ENCODE measurements at places on chromosomes 11 and 22. TPM values are rescaled to one million over a fixed set of nuclear protein-coding genes. Genes with fewer than 3 reads are reported as not detected.

DNA sequence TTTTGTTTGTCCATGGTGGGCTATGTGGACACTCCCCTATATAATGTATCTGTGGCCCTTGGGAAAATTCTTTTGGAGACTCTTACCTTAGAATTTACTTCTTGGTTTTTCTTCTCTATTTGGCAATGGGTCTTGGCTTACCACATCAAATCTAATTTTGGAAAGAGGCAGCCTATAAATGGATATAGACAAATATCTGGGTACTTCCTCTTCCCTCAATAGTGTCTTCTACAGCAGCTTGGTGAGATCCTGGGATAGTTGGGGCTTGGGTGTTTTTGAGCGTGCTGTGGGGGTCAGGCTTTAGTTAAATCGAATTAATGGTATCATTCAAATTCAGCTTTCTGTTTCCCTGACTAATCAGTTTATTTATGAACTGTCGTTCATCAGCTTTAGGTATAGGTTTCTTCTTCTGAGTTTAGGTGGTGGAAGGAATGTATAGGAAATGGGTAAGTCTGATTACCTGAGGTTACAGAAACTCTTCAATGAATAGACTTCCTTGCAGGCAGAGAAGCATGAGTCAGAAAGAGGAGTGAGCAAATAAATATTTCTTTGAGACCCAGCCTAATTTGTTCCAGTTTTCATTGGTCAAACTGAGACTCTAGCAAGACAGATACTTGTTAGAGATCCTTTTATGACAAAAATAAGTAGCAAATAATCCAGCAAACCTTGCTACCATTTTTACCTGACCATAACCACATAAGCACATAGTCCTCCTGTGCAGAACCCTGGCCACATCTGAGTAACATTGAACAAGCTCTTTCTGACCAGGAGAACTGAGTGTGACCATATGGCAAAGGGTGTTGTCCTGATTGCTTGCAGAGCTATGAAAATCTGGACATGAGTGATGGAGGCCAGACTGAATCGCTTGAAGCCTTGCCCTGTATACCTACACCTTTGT is 68.6 kb upstream of the SORL1-AS1 start:
- 0 out of 2 replicates have a peak overlapping the region, but pooled peaks have one; percentile 45 for H3K27ac ChIP-seq
- peaks cover 19% of the 10 kb centered on the region for H3K36me3 ChIP-seq
- no peaks in the 10 kb centered on the region for H3K4me1 ChIP-seq
- no peaks in the 10 kb centered on the region for H3K27me3 ChIP-seq

GRCh38 chr22:29580200-29580810 is 608 bp downstream of the NIPSNAP1 start:
- H3K4me3 ChIP-seq, result peak overlapping the region; percentile 96
- peak overlapping the region; percentile 96 for H3K27ac ChIP-seq
- H3K27me3 ChIP-seq, result no peaks in the 10 kb centered on the region
- H3K4me1 ChIP-seq, result peaks cover 10% of the 10 kb centered on the region
- DNase-seq, result peak; percentile 38

- peaks cover 85% of the 10 kb centered on the region for H3K27me3 ChIP-seq
- no peak overlapping the region for H3K4me3 ChIP-seq
- H3K4me1 ChIP-seq, result no peaks in the 10 kb centered on the region
- no peaks in the 10 kb centered on the region for H3K36me3 ChIP-seq
- H3K27ac ChIP-seq, result no peak overlapping the region
Observed at GRCh38 chr11:2555336-2555735, 110.5 kb downstream of the KCNQ1 start.

DNA sequence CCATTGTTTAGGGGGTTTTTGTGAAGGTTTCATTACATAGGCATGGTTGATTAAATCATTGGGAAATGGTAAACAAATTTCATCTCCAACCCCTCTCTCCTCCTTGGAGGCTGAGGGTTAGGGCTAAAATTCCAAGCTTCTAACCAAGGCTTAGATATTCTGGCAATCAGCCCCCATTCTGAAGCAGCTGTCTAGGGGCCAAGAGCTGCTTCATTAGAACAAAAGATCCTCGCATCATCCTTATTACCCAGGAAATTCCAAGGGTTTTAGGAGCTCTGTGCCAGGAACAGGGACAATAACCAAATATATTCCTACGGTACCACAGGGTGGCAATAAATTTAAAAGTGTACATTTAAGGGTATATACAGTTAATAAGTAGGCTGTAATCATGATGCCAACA is 22.5 kb upstream of the EED start:
- no peaks in the 10 kb centered on the region for H3K27me3 ChIP-seq
- H3K36me3 ChIP-seq, result no peaks in the 10 kb centered on the region
- no peak overlapping the region for H3K4me3 ChIP-seq

DNA sequence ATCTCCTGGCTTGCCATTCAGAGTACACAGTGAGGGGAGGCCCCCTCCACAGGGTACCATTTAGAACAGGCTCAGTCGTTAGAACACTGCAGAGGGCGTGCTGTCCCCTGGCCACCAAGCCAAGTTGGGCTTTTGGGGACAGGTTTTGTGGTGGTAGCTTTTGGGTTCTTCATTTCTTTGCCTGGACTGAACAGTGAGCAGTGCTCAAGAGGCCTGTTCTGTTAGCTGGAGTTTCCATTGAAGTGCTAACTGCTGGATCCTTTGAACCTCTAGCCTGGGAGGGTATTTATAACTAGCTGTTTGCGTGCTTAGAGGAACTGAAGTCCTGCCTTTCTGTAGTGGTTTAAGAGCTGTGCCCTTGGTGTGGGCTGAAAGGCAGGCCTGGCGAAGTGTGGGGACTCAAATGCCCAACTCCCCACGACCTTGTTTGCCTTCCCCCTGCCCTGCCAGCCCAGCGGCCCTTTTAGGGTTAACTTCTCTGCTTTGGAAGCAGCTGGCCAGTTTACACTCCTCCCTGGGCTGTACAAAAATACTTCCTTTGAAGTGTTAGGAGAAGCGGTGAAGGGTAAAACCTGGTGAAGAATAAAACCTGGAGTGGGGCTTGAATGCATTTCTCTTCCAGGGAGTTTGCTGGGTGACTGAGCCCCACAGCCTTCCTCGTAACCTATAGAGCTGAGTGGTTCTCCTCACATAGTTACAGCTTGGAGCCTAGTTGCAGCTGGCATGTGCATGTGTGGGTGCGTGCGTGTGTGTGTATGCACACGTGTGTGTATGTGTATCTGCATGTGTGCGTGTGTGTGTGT is 34.6 kb downstream of the ZNRF3 start:
- H3K27me3 ChIP-seq, result no peaks in the 10 kb centered on the region
- 0 out of 2 replicates have a peak overlapping the region, but pooled peaks have one; percentile 12 for H3K4me3 ChIP-seq
- H3K36me3 ChIP-seq, result no peaks in the 10 kb centered on the region
- no peak overlapping the region for H3K27ac ChIP-seq

- H3K4me1 ChIP-seq, result no peaks in the 10 kb centered on the region
- no peaks in the 10 kb centered on the region for H3K27me3 ChIP-seq
- DNase-seq, result no peak
- no peak overlapping the region for H3K4me3 ChIP-seq
- H3K36me3 ChIP-seq, result no peaks in the 10 kb centered on the region
Observed at GRCh38 chr22:30452861-30453260, 19.0 kb downstream of the SEC14L3 start.

DNA sequence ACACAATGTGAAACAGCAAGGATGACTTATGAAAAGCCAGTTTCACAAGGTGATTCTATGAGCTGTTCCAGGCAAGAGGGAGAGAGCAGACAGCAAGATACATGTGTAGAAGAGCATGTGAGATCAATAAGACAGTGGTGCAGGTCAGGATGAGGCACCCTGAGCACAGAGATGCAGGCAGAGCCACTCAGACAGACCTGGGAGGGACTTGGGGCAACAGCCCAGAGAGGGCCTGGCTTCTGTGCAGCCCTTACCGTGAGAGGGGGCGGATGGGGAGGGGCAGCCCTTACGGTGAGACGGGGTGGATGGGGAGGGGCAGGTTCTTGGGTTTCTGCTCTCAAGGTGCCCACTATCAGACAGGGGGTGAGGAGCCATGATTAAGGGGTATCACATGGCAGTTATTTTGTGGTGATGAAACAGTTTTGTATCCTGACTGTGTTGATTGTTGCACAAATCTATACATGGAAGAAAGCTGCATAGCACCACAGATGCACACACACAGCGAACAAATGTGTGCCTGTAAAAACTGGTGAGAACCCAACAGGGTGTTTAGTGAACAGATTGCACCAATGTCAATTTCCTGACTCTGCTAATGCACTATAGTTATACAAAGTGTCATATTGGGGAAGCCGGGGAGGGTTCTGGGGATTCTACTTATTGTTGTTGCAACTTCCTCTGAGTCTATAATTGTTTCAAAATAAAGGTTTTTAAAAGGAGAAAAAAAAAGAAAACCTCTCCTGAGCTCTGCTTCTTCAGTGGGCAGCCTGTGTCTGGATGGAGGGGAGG is 5.2 kb upstream of the C22orf42 start:
- H3K27ac ChIP-seq, result no peak overlapping the region
- DNase-seq, result peak; percentile 7
- no peaks in the 10 kb centered on the region for H3K27me3 ChIP-seq
- H3K36me3 ChIP-seq, result no peaks in the 10 kb centered on the region
- no peaks in the 10 kb centered on the region for H3K4me1 ChIP-seq

- peaks cover 44% of the 10 kb centered on the region for H3K27me3 ChIP-seq
- H3K4me1 ChIP-seq, result 0 out of 2 replicates have a peak, but pooled peaks cover 4% of the 10 kb centered on the region
- H3K27ac ChIP-seq, result no peak overlapping the region
- H3K4me3 ChIP-seq, result no peak overlapping the region
Observed at GRCh38 chr22:22959147-22959827, 71.7 kb downstream of the IGLL5 start.

GRCh38 chr11:78207532-78208256 is 19.0 kb downstream of the USP35 start:
- no peaks in the 10 kb centered on the region for H3K27me3 ChIP-seq
- H3K36me3 ChIP-seq, result no peaks in the 10 kb centered on the region
- H3K27ac ChIP-seq, result no peak overlapping the region
- no peaks in the 10 kb centered on the region for H3K4me1 ChIP-seq
- no peak overlapping the region for H3K4me3 ChIP-seq

DNA sequence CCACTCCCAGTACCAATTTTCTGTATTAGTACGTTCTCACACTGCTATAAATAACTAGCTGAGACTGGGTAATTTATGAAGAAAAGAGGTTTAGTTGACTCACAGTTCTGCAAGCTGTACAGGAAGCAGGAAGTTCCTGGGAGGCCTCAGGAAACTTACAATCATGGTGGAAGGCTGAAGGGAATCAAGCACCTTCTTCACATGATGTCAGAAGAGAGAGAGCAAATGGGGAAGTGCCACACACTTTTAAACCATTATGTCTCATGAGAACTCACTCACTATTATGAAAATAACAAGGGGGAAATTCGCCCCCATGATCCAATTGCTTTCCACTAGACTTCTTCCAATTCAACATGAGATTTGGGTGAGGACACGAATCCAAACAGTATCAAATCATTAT is 271.4 kb downstream of the ETS1 start:
- no peak overlapping the region for H3K4me3 ChIP-seq
- DNase-seq, result no peak
- H3K27me3 ChIP-seq, result no peaks in the 10 kb centered on the region
- H3K4me1 ChIP-seq, result no peaks in the 10 kb centered on the region

- no peak for DNase-seq
- H3K4me3 ChIP-seq, result no peak overlapping the region
- no peak overlapping the region for H3K27ac ChIP-seq
- no peaks in the 10 kb centered on the region for H3K27me3 ChIP-seq
- 0 out of 2 replicates have a peak, but pooled peaks cover 3% of the 10 kb centered on the region for H3K36me3 ChIP-seq
Observed at GRCh38 chr11:27210531-27210930, 152.5 kb downstream of the CCDC34 start.

DNA sequence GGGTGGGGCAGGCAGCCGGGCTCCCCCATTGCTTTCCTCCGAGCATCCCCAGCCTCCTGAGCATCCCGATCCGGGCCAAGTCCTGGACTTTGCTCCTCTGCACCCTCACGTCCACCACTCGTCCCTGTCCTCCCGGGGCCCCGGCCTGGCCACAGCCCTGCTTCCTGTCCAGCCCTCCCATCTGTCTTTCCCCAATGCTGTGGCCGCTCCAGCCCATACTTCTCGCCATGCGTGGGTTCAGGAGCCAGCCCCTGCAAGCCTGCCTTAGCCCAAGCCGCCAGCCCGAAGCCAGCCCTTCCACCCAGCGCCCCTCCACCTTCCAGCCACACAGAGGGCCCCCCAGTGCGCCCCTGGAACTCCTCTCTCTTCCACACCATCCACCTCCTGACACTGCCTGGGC is 23.8 kb downstream of the MRPL23 start:
- no peaks in the 10 kb centered on the region for H3K27me3 ChIP-seq
- H3K4me3 ChIP-seq, result no peak overlapping the region
- DNase-seq, result no peak
- no peak overlapping the region for H3K27ac ChIP-seq
- no peaks in the 10 kb centered on the region for H3K4me1 ChIP-seq

DNA sequence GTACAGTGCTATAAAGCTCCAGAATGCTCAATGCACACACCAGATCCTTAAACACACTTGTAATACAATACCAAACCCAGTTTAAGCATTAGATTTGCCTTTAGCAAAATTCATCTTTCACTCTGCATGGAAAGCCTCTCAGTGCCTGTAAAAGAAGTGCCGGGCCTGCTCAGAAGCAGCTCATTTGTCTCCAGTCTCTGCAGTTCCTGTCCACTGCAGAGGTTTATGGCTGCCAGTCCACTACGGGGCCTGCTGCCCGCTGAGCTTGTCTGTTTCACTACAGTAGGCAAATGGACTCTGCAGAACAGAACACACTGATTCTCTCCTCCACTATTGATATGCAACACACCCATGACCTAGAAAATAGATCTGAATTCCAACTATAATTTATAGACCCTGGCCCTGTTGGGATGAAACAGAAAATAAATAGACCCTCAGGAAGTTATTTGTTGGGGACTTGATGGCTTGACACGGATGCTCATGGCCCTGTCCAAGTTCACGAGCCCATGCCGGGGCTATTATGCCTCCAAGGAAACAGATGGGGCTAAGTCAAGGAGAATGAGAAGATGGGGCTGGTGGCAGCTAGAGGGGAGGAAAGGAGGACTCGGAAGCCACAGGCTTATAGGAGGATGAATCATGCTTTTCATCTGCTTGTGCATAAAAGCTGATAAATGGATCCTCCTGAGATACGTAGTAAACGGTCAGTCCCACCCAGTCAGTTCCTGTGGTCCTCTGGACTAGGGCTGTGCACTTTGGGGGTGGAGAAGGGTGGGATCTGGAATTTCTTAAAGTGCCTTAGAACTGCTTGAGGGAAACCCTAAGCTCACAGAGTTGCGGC is 416.8 kb upstream of the TENM4 start:
- H3K36me3 ChIP-seq, result no peaks in the 10 kb centered on the region
- peaks cover 7% of the 10 kb centered on the region for H3K4me1 ChIP-seq
- no peaks in the 10 kb centered on the region for H3K27me3 ChIP-seq
- no peak overlapping the region for H3K4me3 ChIP-seq
- DNase-seq, result no peak

GRCh38 chr11:131041331-131042040 is 125.2 kb upstream of the SNX19 start:
- H3K4me1 ChIP-seq, result peaks cover 8% of the 10 kb centered on the region
- no peak overlapping the region for H3K4me3 ChIP-seq
- no peak overlapping the region for H3K27ac ChIP-seq

DNA sequence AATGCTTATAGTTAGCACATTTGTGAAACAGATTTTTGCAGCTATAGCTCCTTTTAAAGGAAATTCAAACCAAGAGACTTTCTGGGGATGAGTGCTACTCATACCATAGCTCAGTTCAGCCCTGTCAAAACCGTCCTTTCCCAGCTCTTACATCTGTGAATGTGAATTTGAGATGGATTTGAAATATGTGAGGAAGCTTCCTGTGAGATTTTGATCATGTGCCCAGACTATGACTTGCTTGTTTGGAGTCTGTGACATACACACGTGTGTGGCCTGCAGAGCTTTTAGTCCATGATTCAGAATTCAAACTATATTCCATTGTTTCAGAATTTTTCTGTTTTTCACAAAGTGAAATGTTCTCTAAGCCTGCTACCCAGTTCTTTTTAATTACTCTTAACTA is 4.4 kb upstream of the MMP1 start:
- H3K27ac ChIP-seq, result no peak overlapping the region
- DNase-seq, result no peak
- no peak overlapping the region for H3K4me3 ChIP-seq
- no peaks in the 10 kb centered on the region for H3K27me3 ChIP-seq

LUZP2 gene
- total RNA-seq, result 2.6 TPM

SLC22A9 gene
- total RNA-seq, result not detected

GPR83 gene
- 0.17 TPM for total RNA-seq

APLNR gene
- 0.12 TPM for total RNA-seq
